ENCODE measurements at places on chromosomes 1 and 21.
A peak's percentile ranks its signal among the peaks of the same experiment; 100 is the strongest.

- DNase-seq, result no peak
Observed at GRCh38 chr1:219324629-219325367, 151.1 kb downstream of the LYPLAL1 start.

- no peak for DNase-seq
Observed at GRCh38 chr1:207097871-207098324, 6.1 kb upstream of the C4BPA start.

- DNase-seq, result peak; percentile 73
Observed at GRCh38 chr1:201302163-201303152, 19.2 kb downstream of the PKP1 start.

- DNase-seq, result no peak
Observed at GRCh38 chr21:38925923-38926322, 120.2 kb downstream of the ETS2 start.

DNA sequence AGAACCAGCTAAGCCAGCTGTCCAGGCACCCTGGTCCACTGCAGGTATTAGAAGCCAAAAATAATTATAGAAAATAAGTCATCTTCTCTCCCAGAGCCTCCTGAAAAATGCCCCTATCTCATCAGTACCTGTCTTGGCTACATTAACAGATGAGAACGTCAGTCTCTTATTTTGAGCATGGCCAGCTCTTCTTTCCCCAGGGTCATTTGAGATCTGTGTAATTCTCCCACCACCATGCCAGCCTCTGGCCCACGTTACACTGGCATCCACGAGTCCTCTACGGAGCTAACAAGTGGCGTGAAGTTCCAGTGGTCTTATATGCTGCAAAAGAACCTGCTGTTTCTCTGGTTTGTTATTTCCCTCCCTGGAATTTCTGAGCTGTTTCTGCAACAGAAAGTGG lies 118.0 kb downstream of the ATP5PO start:
- DNase-seq, result no peak

GRCh38 chr1:113812661-113813135 lies 422 bp upstream of the RSBN1 start:
- DNase-seq, result no peak

DNA sequence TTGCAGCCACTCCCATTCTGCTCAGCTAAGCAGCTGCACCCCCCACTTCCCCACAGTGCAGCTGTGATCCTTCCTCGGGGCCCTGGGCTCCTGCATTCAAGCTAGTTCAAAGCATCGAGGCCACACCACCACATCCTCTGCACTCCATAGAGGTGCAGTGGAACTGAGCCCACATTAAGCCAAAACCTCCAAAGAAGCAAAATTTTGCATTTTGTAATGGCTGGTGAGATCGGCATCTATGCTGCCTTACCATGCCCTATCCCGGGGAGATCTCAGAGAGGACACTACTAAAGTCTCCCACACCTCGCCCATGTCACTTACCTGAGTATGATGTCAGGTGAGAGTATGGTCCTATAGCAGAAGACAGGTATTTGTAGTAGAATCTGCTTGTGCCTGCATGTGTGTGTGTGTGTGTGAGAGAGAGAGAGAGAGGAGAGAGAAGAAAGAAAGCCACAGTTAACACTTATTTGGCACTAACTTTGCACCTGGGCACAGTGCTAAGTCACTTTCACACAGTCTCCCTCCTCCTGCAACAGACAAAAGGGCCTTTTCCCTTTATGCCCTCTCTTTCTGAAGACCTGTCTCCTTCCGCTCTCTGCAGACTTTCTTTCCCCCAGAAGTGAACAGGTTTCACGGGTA lies 89.8 kb downstream of the KIF14 start:
- DNase-seq, result no peak

- DNase-seq, result no peak
Observed at GRCh38 chr1:18568489-18568888, 62.2 kb upstream of the PAX7 start.

GRCh38 chr1:46580140-46580903 lies 23.7 kb downstream of the MKNK1 start:
- no peak for DNase-seq

GRCh38 chr1:162977944-162978568 lies 91.1 kb upstream of the RGS4 start:
- no peak for DNase-seq

DNA sequence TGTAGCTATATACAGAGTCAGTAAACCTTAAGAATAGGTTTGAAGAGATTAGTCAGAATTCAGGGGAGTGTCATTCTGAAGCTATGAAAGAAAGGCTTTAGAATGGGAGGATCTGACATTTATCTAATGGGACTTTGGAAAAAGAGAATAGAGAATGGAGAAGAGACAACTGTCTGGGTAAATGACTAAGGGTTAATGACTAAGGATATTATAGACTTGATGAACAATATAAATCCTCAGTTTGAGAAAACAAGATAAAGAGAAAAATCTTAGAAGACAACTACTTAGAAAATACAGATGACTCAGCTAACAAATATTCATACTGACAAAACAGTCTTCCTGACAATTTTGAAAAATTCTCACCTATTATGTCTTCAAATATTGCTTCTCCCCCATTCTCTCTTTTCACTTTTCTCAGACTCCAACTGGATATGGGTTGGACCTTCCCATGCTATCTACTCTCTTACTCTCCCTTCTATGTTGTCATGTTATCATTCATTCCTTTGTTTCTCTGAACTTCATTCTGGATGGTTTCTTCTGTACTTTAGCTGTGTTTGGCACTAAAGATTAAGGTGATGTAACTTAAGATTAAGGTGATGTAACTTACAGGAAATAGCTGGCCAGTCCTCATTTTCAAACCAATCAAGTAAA lies 20.4 kb downstream of the SLC16A1 start:
- no peak for DNase-seq

- no peak for DNase-seq
Observed at GRCh38 chr1:36419569-36419968, 21.9 kb upstream of the LSM10 start.

DNA sequence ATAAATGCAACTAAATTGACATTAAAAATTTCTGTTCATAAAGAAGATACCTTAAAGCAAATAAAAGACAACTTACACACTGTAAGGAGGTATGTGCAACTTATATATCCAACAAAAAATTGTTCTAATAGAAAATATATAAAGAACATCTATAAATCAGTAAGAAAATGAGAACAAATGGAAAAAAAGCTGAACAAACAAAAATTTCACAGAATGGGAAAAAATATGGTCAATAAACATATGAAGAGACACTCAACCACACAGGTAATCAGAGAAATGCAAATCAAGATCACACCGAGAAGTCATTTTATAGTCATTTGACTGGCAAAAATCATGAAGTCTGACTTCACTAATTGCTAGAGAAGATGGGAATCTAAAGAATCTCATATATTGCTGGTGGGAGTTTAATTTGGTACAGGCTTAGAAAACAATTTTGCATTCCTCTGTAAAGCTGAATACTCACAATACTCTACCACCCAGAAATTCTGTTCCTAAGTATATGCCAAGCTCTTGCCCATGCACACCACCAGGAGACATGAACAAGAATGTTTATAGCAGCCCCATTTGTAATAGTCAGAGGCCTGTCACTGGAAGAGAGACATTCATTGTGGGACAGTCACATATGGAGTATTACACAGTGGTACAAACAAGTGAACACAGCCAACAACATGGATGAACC lies 22.0 kb upstream of the THEM5 start:
- no peak for DNase-seq

DNA sequence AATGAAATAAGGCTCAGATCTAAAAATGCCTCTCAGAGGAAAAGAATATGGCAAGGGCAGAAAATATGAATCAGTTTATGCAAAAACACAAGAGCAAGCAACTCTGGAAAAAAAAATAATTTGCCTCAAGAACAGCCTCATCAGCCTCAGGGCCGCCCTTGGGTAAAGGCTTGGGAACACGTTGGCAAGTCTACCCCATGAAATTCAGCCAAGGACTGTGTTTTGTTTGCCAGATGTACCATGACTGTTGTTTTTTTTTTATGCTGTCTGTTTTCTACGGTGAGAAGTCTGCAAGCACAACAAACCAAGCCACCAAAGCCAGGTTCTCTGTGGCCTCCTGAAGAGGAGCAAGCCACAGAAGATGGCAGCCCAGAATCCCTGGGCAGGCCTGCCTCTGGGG lies 18.0 kb downstream of the HHIPL2 start:
- DNase-seq, result no peak

DNA sequence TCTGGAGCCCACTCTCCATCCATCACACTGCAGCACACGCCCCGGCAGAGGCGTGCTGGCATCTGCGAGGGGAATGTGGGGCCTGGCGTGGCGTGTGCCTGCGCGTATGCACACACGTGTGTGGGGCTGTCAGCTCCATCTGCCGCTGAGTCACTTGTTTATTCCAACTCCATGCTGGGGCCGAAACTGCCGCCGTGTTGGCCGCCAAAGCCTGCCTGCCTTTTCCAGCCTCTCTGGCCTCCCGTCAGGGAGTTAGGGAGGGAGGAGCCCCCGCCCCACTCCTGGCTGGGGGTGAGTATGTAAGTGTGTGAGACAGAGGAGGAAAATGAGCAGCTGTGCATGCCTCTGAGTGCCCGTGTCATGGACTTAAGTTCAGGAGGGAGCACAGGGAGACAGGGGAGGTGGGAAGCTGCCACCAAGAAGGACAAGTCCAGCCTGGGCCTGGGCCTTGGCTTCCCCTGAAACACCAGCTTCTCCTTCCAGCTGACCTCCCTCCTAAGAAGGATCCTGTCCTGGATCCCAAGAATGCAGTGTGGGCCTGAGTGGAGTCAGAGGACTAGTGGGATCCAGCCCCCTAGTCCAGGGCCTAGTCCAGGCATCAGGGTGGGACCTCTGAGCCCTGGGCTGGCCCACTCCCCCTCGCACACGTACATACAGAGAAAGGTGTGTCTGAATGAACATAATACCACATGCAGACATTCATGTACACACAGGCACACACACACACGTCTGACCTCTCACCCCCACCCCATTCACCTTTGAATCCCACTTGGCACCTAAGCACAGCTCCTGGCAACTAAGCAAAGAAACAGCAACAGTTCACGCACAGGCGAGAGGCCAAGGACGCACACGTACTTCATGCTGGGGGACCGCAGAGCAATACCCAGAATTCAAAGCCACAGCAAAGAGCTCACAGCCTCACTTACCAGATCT lies 24.7 kb downstream of the MEF2D start:
- DNase-seq, result no peak

- DNase-seq, result no peak
Observed at GRCh38 chr1:20107796-20108195, 11.5 kb downstream of the PLA2G2D start.

DNA sequence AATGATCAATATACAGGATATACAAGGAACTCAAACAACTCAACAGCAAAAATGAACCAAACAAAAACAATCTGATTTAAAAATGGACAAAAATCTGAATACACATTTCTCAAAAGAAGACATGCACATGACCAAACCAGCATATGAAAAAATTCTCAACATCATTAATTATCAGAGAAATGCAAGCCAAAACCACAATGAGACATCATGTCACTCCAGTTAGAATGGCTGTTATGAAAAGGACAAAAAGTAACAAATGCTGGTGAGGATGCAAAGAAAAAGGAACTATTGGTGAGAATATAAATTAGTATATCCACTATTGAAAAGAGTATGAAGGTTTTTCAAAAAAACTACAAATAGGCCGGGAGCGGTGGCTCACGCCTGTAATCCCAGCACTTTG lies 42.0 kb downstream of the FCRL3 start:
- DNase-seq, result no peak

DNA sequence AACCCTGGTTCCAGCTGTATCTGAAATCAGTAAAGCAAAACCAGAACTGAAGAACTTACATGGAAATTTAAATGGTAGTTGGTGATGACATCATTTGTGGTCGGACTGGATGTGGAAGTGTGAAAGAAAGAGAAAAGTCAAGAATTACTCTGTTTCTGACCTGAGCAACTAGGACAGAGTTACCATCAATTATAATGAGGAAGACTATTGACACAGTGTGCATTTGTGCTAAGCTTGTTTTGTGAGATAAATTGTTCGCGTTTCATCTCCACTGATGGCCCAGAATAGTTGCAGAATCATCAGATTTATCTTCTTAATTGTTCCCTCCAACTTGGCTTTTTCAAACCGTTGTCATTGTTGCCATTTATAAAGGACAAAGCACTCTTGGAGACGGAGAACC lies 410.6 kb upstream of the DEPDC1 start:
- DNase-seq, result no peak

DNA sequence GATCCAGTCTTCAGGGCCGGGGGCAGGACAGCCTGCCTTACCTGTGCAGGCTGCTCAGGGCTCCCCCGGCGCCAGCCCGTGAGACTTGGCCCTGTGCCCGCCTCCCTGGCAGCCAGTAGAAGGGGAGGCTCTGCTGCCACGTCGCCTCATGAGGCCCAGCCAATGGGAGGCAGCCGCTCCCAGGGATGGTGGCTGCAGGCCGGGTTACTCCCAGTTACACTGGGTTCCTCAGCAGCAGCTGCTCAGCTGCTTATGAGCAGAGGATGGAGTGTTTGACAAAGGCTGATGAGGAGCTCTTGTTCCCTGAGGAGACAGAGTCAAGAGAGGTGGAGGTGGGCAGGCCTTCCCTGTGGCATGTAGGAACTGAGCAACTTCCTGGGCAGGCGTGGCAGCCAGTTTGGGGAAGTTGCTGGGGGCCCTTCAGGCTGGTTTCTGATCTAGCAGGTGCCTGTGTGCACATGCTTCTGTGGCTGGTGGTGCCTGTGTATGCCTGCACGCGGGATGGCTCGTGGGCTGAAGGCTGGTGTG lies 5.5 kb downstream of the MFSD2A start:
- DNase-seq, result peak; percentile 95

- no peak for DNase-seq
Observed at GRCh38 chr1:64940025-64940424, 26.3 kb downstream of the JAK1 start.

GRCh38 chr1:223479261-223479660 lies 86.0 kb downstream of the CCDC185 start:
- no peak for DNase-seq

DNA sequence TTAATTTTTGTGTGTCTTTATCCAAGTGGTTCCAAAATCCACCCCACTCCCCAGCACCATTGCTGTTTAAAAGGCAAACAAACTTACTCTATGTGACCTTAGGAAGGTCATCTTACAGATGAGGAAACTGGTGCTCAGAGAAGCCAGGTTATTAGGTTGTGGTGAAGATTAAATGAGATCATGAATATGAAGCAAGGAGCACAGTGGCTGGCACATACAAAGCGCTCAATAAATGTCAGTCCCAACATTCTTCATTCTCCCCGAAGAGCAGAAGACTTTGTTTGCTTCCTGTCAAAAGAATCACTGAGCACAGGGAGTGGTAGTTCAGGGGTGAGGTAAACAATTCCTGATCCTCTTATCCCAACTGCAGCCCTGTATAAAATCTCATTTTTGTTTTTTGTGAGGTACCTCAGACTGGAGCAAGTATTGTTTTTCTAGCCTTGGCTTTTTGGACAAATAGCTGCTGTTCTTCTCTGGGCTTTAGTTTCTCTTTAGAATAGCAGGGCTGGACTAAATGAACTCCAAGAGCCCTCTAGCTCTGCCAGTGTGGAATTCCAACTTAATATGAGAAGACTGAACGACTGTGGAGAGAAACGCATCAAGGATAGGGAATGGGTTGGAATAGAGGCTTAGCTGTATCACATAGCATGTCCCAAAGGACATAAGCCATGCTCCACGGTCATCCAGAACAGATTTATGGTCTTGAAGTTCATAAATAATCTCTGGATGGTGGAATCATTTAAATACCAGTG lies 455.3 kb upstream of the USP24 start:
- DNase-seq, result no peak

GRCh38 chr1:47978486-47978885 lies 18.7 kb downstream of the TRABD2B start:
- no peak for DNase-seq
